Fibroblast of skin of right quadriceps (primary cell): ENCODE measurements at places on chromosomes 13 and 19.

GRCh38 chr13:26485288-26485687 is 72.2 kb upstream of the WASF3 start:
- no peak for DNase-seq

GRCh38 chr13:100984085-100984705 is 309.6 kb upstream of the TMTC4 start:
- no peak for DNase-seq

DNA sequence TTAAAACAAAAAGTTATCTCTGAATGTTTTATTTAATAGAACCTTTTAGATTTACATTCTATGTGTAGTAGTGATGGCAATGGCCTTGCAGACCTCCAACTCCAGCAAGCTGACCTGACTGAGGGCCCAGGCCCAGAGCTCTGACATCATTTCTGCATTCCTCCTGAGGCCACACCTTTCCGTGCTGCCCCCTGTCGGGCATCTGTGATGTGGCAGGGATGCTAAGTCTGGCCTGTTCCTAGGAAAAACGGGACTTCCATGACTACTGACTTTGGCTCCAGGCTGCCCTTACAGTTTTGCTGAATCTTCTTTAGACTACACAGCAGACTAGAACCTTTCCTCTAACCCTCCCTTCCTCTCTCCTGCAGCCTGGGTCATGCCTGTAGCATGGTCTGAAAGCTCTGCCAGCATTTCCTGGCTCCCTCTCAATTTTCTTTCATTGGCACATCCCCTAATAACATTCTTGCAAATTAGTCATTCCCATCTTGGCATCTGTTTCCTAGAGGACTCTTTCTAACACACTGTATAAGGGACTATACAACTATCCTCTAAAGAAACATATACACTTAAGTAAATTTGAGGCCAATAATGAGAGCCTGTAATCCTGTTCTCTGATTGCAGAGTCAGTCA is 249.1 kb downstream of the GPC5 start:
- DNase-seq, result peak; percentile 64

DNA sequence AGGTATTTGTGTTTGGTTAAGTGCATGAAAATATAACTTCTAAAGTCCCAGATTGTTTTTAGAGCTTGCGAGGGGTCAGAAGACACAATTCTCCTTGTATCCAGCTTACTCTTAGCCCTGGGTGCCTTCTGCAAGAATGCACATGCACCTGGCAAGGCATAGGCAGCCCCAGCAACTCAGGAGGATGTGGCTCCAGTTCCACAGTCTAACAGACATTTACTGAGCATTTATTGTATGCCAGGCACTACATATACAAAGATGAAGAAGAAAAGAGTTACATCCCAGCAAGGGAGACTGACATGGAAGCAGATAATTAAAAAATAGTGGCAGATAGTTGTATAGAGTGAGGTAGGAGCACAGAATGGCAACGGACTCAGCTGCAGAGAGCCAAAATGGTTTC is 101.1 kb upstream of the FRY start:
- no peak for DNase-seq

DNA sequence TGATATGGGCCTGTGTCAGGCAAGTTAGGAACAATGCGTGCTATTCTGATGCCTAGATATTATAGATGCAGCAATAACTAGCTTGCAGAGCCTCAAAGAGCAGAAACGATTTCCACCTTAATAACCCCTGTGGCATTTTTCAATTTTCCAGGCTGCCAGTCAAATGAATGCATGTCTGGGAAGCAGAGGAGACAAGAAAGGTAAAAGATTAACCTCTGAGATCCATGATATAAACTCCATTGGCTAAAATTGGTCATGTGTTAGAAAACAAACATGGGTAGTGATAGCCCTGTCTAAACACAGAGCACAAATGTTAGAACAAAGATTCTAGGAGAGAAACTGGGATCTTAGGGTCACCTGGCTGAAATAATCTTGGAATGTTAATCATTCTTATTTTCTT is 811.1 kb downstream of the DIAPH3 start:
- DNase-seq, result no peak

- DNase-seq, result no peak
Measured at GRCh38 chr19:34995551-34995950, 4.6 kb upstream of the GRAMD1A start.

- DNase-seq, result no peak
Measured at GRCh38 chr13:91108315-91108714, 239.2 kb upstream of the MIR17HG start.

GRCh38 chr13:50404769-50405168 is 389.5 kb downstream of the KCNRG start:
- no peak for DNase-seq

DNA sequence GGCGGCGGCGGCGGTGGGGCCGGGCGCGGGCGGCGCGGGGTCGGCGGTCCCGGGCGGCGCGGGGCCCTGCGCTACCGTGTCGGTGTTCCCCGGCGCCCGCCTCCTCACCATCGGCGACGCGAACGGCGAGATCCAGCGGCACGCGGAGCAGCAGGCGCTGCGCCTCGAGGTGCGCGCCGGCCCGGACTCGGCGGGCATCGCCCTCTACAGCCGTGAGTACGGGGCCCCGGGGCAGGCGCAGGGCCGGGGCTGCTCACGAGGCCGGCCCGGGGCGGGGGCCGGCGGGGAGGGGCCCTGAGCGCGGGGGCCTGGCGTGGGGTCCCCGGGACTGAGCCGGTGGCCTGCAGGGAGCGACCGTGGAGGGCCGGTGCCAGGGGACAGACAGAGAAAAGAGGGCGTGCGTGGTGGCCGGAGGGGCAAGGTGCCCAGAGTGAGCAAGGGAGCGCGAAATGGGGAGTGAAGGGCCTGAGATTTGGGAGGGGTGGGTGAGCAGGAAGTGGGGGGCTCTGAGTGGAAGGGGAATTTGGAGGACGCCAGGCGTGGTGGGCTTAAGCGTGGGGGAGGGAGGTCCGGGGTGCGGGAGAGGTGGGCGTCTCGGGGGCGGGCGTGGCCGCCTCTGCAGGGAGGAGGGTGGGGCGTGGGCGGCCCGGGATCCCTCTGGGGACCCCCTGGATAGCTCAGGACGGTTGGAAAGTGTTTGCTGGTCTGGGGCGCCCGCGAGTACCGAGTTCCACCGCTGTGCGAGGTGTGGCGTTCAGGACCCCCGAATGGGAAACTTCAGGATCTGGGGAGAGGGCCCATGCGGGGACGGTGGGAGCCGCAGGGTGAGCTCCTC is 575 bp downstream of the CARM1 start:
- peak; percentile 21 for DNase-seq

GRCh38 chr13:40996426-40997092 is 22.6 kb downstream of the ELF1 start:
- no peak for DNase-seq

- DNase-seq, result peak; percentile 36
Measured at GRCh38 chr13:32594157-32594738, 8.0 kb downstream of the PDS5B start.

DNA sequence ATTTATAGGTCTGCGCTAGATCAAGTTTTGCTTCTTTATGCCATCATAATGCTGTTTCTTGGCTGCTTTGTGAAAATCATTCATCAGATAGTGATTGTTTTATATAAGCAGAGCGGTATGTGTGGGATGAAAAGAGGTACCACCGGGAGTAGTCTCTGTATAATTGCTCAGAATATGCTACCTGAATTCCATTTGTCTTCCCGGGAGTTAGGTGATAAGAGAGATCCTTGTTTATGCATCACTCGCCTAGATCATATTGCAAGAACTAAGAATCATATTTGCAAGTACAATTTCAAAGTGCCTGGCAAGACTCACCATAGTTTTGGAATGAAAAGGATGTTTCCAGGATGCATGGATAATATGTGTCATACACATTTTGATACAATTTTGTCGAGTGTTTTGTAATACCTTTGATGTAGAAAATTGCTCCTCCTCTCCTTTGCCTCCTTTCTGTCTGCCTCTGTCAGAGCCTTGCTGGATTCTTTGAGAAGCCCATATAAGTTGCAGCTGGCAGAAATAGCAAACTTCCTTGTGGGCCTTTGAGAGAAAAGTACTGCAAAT is 1306.0 kb upstream of the SLC10A2 start:
- peak; percentile 3 for DNase-seq

- no peak for DNase-seq
Measured at GRCh38 chr19:33673996-33674625, 52.4 kb downstream of the CHST8 start.

DNA sequence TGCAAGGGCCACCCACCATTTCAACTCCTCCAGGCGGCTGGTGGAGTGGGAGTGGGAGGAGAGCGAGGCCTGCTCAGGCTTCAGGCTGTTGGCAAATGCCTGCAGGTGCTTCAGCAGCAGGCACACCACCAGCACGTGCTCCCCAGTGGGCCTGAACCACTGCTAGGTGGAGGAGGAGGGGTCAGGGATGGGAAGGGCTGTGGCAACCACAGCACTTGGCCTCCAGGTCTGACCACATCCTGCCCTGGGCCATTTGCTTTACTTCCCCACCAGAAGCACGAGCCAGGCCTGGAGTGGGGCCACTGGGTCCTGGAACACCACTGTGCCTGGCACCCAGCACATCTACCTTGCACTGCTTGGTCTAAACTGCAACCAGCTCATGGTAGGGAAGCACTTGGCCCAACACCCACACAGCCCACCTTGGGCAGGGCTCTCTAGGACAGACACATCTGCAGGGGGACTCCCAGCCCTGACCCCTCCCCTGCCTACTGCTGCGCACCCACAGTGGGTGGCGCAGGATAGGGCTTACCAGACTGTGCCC is 26.2 kb downstream of the TUBA3C start:
- no peak for DNase-seq
